ENCODE measurements at places on chromosomes 6 and 20.

DNA sequence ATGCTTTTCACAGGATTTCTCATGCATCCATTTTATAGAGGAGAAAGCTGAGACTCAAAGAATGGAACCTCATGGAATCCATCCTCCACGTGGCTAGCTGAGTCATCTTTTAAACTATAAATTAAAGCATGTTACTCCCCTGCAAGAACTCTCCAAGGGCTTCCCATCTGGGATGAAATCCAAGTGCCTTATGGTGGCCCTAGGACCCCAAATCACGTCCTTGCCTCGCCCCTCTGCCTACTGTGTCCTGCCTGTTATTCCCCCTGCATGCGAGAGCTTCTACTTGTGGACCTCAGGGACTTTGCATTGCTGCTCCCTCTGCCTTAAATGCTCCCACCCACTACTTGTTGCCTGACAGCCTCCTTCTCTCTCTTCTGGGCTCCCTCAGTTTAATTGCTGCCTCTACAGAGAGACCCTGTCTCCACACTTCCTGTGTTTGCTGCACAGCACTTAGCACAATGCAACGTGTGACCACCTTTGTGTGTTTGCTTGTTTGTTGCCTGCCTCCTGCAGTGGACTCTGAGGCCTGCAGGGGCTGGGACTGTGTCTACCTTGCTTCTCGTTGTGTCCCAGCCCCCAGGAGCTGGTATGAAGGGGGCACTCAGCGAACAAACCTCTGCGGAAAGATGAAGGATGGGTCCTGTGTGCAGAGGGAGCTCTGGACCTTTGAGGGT lies 39.4 kb downstream of the TOX2 start:
- DNase-seq, result no peak

DNA sequence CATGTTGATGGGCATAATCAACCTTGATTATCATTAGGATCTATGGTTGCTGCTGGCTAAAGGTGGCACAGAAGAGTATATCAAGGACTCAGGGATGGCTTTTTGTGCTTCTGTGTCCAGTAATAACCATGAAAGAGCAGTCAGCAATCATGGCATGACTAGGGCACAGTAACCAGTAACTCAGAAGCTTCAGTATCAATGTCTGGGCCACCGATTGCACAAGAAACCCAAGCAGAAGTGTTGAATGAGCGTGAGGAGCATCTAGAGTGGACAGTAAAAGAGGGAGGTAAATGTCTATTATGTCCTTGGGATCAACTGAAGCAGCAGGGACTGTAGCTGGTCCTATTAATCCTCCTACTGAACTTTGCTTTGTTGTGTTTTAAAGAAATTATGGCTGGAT lies 81.5 kb upstream of the F13A1 start:
- no peak for DNase-seq

- no peak for DNase-seq
Measured at GRCh38 chr6:20620043-20620442, 85.8 kb downstream of the CDKAL1 start.

DNA sequence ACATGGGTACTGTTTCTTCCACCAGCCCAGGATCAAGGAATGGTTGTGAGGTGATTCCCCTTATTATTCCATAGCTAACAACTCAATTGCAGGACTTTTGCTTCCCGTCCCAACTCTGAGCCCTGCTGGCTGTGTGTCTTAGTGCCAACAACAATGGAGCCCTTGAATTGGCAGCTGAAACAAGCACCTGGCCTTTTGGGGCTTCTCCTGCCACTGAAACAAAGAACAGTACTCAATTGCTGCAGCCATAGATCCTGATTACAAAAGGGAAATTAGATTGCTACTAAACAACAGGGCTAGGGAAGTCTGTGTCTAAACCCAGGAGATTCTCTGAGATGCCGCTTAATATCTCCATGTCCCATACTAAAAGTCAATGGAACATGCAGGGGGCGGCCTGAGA lies 61.3 kb upstream of the CARMIL1 start:
- no peak for DNase-seq

- no peak for DNase-seq
Measured at GRCh38 chr6:49552596-49552995, 2.1 kb downstream of the C6orf141 start.

DNA sequence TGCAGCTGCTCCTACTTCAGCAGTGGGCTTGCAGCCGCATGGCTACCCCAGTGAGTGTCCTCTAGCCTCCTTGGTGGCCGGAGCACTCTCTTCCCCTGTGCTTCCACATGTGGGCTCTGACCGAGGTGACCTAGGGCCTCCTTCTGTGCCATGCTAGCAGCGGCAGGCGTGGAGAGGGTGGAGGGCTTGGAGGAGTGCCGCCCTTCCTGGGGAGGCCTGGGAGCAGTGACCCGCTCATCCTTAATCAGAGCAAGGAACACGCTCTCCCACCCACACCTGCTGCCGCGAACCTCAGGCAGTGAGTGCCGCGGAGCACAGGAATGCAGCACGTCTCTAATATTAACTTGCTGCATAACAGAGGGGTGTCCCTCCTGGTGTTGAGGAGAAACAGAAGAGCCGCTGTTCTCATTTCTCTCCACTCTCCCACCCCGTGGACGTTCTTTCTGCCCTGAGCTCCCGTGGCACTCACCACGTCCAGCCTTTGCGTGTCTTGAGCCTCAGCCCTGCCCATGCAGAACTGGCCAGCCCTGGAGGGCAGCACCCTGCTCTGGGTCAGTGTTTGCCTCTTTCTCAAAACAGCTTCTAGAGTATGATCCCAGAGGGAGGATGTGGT lies 31.9 kb downstream of the DUSP22 start:
- no peak for DNase-seq

GRCh38 chr6:89034586-89035251 lies 45.8 kb upstream of the PNRC1 start:
- peak; percentile 14 for DNase-seq

GRCh38 chr6:161091972-161092701 lies 100.6 kb downstream of the MAP3K4 start:
- no peak for DNase-seq

- DNase-seq, result no peak
Measured at GRCh38 chr6:133938533-133938932, 14.5 kb upstream of the TBPL1 start.

- no peak for DNase-seq
Measured at GRCh38 chr6:160042014-160042773, 73.3 kb downstream of the IGF2R start.

- no peak for DNase-seq
Measured at GRCh38 chr6:20056350-20056992, 155.8 kb downstream of the MBOAT1 start.

GRCh38 chr6:28371706-28372451 lies 22.1 kb downstream of the ZKSCAN3 start:
- DNase-seq, result no peak

DNA sequence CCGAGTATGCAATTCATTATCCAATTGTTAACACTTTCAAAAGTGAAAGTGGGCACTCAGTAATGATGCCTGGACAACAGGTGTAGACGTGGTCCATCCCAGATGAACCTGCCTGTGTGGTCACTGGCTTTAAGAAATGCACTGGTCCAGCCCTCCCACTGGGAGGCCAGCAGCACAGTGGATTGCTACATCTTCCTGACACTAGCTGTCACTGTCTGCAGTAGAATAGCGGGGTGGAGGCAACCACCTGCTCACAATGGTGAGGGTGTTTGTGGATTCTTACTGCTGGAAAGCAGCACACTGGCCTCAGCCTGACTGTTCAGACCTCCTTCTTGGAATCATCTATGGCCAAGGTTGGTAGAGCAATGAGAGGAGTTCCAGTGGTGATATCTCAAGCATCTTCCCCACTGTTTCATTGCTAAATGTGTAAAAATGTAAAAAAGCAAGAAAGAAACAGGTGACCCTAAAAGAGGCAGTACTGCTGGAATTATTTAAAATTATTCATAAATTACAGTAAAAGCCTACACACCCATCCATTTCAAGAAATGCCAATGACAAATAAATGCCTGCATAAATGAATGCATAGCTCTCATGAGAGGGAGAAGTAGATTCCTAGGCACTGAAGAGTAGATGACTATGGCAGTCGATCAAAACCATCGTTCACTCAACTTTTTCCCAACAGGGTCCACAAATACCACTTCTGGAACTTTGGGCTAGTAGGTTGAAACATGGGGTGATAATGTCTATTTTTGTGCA lies 228.0 kb upstream of the PLN start:
- peak; percentile 21 for DNase-seq

GRCh38 chr6:28333599-28334018 lies 2.3 kb downstream of the ZSCAN31 start:
- no peak for DNase-seq

DNA sequence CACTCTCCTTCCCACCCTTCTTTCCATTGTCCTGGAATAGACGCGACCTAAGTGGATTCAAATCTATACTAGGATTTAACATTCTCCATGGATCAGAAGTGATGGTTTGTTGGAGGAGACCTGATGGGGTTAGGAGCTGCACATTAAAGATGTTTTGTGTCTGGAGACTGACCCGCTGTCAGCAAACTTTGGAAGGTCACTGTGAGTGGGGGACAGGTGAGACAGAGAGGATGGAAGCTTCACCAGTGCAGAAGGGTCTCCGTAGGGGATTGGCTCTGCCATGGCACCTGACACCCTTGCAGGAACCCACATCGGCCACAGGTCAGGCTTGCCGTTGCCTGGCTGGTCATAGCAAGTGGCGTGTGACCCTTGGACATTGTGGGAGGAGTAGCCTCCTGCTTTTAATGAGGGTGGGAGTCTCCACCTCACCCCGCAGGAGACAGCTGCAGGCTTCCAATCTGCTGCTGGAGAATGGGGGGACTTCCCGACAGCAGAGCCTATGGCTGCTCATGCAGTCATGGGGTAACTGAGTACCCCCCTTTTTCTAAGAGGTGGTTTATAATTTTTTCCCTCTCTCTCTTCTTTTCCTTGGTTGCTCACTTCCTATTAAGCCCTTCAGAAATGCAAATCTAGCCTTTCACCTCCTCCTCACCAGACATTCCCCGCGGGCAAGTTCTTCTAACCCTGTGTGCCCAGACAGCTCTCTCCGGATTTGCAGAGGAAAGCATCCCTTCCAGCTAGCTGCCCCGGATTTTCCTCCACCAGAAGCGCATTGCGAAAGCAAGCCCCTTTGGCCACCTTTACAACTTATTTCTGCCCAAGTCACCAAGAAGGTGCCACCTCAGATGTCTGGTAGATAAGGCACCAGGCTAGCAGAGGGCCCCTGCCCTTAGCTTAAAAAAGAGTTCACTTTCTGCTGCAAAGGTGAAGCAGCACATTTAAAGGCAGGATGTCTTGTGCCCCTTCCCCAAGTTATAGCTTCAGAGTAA lies 53.5 kb downstream of the DACT2 start:
- DNase-seq, result no peak

GRCh38 chr6:137224799-137225198 lies 5.6 kb upstream of the IFNGR1 start:
- no peak for DNase-seq

DNA sequence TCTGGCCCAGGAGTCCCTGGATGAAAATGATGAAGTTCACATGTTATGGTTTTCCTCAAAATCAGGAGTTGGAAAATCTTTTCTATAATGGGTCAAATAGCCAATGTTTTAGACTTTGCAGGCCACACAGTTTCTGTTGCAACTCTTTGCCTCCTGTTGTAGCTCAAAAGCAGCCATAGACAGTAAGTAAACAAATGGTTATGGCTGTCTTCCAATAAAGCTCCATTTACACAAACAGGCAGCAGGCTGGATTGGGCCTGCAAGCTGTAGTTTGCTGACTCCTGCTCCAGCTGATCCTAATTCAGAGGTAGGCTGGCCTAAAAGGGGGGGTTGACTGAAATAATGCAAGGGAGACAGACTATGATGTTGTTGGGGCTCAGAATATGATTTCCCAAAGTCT lies 33.0 kb downstream of the METTL24 start:
- no peak for DNase-seq

DNA sequence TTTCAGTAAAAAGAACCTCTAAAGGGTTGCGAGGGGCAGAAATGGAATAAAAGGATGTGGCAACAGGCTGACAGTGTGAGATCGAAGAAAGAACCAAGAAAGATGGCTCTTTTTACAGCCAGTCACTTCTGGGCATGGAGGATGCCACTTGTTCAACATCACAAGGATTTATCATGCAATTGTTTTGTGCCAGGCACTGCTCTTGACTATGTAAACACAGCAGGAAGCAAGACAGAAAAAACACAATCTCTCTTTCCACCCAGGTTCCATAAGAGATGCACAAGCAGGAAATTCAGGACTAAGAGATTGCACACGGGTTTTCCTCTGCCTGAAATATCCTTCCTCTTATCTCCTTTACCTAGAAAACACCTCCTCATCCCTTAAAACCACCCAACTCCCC lies 38.0 kb downstream of the FOXA2 start:
- DNase-seq, result no peak

GRCh38 chr6:143097224-143097795 lies 36.6 kb downstream of the AIG1 start:
- DNase-seq, result no peak

DNA sequence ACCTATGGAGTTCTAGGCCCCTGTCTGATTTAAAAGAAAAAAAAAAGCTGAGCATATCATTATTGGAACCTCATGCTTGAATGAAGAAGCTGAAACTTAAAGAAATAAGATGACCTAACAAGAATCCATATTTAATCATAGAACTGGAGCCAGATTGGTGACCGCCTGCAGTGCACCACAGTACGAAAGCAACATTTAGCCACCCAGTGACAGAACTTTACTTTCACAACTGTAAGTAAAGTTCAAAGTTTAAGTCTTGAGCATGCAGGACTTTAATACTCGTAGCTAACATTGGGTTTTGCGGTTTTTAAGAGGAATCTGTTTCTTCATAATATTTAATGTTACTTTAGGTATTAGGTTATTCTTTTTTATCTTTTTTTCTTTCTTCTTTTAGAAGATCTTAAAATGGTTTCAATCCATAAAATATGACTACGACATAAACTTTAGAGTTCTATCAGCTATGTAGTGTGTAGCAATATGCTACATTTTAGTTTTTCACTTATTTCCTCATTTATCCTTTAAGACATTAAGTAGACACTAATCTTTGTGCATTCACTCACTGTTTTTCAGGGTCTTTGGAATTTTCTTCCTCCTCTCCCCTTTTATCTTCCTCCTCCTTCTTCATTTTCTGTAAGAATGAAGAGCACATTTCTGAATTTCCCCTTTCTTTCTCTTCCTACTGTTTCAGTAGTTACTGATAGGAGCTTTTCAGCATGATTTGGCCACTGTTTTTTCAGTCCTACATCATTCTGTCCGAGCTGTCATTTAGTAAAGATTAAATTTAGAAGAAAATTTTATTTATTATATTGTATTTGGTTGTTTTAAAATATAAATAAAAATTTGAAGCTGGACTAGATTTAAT lies 514.1 kb downstream of the GRIK2 start:
- no peak for DNase-seq

- no peak for DNase-seq
Measured at GRCh38 chr6:113248532-113248931, 608.6 kb upstream of the MARCKS start.

GRCh38 chr20:45291526-45291925 lies 15.1 kb upstream of the RBPJL start:
- DNase-seq, result no peak

GRCh38 chr6:107629548-107630129 lies 139.7 kb downstream of the SOBP start:
- no peak for DNase-seq

DNA sequence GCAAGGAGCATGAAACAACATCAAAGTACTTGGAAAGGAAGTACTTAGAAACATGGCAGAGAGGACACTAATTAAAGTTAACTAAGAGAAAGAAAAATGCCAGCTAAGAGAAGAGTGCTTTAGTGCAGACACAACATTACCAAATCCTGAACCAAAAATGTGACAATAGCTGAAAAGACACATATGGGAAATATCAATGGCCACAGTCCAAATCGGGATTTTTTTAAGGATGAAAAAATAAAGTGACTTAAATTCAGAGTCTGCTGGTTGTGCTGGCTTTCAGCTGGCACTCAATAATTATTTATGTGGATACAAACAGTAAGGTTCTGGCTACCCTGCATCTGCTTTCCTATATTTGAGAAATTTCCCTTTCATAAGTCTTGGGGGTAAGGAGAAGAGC lies 12.6 kb upstream of the DST start:
- no peak for DNase-seq

- no peak for DNase-seq
Measured at GRCh38 chr20:44174996-44175765, 11.8 kb downstream of the JPH2 start.
